Stimulated activated CD4-positive, alpha-beta T cell treated with anti-CD3 and anti-CD28 coated beads, Interleukin-1b, Interleukin-23, amount 100 ng/mL, for 1 hour (primary cell): ENCODE measurements at places on chromosomes 11 and 22.

- no peak for DNase-seq
Observed at GRCh38 chr22:26225207-26225606, 55.9 kb downstream of the SEZ6L start.

DNA sequence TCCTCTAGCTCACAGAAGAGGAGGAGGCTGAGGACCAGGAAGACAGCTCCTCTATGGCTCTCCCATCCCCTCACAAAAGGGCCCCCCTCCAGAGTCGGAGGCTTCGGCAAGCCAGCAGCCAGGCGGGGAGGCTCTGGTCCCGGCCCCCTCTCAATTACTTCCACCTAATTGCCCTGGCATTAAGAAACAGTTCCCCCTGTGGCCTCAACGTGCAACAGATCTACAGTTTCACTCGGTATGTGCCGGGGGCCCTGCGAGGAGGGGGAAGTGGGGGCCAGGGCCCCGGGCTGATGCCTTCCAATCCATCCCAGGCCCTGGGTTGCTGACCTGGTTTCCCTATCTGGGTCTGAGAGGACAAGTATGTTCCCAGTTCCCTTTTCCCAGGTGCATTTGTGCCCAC lies 7.9 kb downstream of the FOXR1 start:
- DNase-seq = no peak

DNA sequence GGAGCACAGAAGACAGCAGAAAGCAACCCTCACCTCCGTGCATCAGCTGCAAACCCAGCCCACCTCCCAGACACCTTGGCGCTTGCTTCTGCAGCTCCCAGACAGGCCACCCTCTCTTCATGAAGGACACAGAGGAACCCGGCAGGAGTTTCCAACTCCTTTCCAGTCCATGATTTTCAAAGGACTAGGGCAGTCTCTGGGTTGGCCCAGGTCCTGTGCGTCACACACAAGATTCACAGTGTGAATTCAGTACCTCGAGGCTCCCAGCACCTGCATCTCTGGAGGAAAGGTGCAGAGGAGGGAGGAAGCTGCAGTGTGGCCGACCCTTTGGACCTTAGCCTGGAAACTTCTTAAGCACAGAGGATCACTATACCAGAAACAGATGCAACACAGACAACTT lies 61.0 kb upstream of the BID start:
- no peak for DNase-seq

DNA sequence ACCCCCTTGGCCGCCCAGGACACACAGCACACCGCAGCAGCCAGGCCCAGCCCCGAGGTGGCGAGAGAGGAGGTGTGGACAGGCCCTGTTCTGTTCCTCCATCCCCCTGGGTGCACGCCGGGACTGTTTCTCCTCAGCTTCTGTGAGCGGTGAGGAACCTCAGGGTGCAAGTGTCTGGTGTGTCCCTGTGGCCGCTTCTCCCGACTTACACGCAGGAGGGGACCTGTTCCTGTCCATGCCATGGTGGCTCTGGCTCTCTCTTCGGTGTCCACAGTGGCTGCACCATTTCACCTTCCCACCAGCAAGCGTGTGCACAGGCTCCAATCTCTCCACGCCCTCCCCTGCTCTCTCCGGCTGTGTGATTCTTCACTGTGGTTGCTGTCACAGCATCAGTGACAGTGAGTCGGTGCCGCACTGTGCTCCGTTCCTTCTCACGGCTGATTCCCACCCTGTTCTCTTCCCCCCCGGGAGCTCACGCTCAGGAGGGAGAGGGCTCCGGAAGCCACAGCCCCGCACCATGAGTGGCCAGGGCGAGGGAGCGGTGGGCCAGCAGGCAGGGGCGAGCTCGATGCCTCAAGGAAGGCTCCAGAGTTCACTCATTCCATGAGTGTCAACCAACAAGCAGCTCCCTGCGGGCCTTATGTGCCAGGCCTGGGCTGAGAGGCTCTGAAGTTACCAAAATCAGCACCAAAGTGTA lies 18.6 kb upstream of the WNT7B start:
- DNase-seq = no peak

- DNase-seq = no peak
Observed at GRCh38 chr11:31375879-31376278, 6.2 kb downstream of the DNAJC24 start.

- DNase-seq = no peak
Observed at GRCh38 chr11:33197915-33198727, 36.8 kb upstream of the CSTF3 start.
